ENCODE measurements at places on chromosomes 16 and 17.

DNA sequence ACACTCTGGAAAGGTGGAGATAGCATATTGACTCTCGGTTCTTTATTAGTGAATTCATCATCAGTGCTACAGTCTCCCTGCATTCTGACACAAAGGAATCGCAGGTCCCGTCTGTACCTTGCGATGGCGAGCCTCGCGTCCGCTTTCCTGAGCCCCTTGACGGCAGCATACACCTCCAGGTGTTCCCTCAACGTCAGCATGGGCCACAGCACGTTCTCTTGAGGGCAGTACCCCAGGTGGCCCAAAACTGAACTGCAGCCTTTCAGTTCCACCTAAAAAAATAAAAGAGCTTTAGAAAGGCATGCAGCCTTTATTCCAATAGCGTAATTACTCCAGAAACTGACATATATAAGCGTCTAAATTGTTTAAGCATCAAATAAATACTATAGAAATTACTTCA lies 24.2 kb upstream of the ABCA9 start:
- no peak for DNase-seq

- no peak for DNase-seq
Observed at GRCh38 chr17:81916234-81917001, 1.6 kb downstream of the SIRT7 start.

GRCh38 chr17:31401456-31402254 lies 10.2 kb downstream of the RAB11FIP4 start:
- DNase-seq, result no peak

- DNase-seq, result no peak
Observed at GRCh38 chr16:81570151-81570846, 125.7 kb downstream of the CMIP start.
